Upper lobe of right lung (tissue), 1 donor: ENCODE measurements at places on chromosomes 11 and 22. TPM values are rescaled to one million over a fixed set of nuclear protein-coding genes. Genes with fewer than 3 reads are reported as not detected.
A peak's percentile ranks its signal among the peaks of the same experiment; 100 is the strongest.

Gene DPAGT1
- total RNA-seq = 38.4 TPM

DNA sequence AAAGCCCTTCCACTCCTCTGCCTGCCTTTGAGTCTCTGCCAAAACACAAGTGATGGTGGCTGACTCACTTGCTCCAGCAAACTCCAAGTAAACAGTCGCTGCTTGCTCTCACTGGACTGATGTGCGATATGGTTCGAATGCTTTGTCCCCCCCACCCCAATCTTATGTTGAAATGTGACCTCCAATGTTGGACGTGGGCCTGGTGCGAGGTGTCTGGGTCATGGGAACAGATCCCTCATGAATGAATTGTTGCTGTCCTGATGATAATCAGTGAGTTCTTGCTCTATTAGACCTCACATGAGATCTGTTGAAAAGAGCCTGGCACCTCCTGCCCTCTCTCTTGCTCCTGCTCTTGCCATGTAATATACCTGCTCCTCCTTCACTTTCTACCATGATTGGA, 747.9 kb downstream of the OPCML start:
- no peaks in the 10 kb centered on the region for H3K36me3 ChIP-seq
- DNase-seq = no peak
- H3K4me3 ChIP-seq = no peak overlapping the region
- H3K4me1 ChIP-seq = no peaks in the 10 kb centered on the region

DNA sequence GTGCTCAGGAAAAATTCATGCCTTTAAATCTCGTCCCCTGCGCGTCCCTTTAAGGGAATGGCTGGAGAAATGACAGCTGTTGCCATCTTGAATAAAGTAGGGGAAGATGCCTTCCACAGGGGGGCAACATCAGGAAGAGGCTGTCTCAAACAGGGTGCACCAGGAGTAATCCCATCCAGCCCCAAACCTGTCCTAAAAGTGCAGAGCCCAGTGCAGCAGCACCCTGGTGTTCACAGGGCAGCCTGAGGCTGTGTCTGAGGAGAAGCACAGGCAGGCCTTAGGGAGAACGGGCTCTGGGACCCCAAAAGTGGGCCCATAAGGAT, 10.8 kb upstream of the C11orf96 start:
- no peaks in the 10 kb centered on the region for H3K27me3 ChIP-seq
- H3K4me1 ChIP-seq = peaks cover 6% of the 10 kb centered on the region
- no peaks in the 10 kb centered on the region for H3K36me3 ChIP-seq
- no peak for DNase-seq

DNA sequence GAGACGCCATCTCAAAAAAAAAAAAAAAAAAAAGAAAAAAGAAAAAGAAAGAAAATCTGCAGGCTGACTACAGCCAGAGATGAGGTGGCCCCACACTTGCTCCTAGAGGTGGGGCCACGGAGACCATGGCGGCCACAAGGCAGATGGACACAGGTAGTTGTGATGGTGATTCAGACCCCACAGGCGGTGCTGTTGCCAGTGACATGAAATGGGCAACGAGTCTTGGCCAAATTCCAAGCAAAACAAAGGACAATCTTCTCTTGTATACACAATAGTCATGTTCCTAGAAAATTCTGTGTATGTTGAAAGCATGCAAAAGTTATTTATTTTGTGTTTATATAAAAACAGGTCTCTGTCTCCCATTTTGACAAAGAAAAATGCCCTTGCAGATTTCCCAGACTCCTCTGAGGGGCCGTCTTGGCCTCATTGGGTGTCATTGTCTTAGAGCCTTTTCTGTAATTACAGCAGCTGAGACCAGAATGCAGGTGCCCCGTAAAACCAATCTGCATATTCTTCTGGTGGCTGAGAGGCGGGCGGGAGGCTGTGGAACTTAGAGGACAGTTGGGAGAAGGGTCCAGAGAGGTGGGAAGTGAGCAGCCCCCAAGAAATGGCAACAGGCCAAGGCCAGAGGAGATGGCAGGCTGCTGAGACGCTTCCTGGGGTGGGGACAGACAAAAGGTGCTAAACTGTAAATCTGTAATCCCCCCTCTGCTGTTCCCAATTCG, 22.5 kb upstream of the DAGLA start:
- H3K4me1 ChIP-seq = peaks cover 3% of the 10 kb centered on the region
- no peak overlapping the region for H3K27ac ChIP-seq
- no peaks in the 10 kb centered on the region for H3K36me3 ChIP-seq
- H3K4me3 ChIP-seq = no peak overlapping the region

GRCh38 chr11:6397636-6398035, 7.4 kb downstream of the SMPD1 start:
- no peak overlapping the region for H3K4me3 ChIP-seq
- H3K4me1 ChIP-seq = peaks cover 4% of the 10 kb centered on the region
- H3K36me3 ChIP-seq = peaks cover 20% of the 10 kb centered on the region
- no peak for DNase-seq
- H3K27ac ChIP-seq = peak overlapping the region; percentile 51

- no peaks in the 10 kb centered on the region for H3K36me3 ChIP-seq
- H3K27me3 ChIP-seq = no peaks in the 10 kb centered on the region
- no peak overlapping the region for H3K27ac ChIP-seq
- no peak overlapping the region for H3K4me3 ChIP-seq
- H3K4me1 ChIP-seq = no peaks in the 10 kb centered on the region
- DNase-seq = no peak
These were observed 317.6 kb upstream of the FAT3 start for GRCh38 chr11:91906871-91907624.

- no peaks in the 10 kb centered on the region for H3K27me3 ChIP-seq
- no peak for DNase-seq
- H3K4me3 ChIP-seq = no peak overlapping the region
- H3K4me1 ChIP-seq = no peaks in the 10 kb centered on the region
- H3K36me3 ChIP-seq = no peaks in the 10 kb centered on the region
These were observed 627.6 kb downstream of the NTM start for GRCh38 chr11:131998020-131998419.

GRCh38 chr22:38420734-38421133, 34.3 kb downstream of the KCNJ4 start:
- DNase-seq = no peak
- no peaks in the 10 kb centered on the region for H3K36me3 ChIP-seq
- H3K27ac ChIP-seq = no peak overlapping the region
- no peak overlapping the region for H3K4me3 ChIP-seq
